ENCODE measurements at places on chromosomes 6 and 20. TPM values are rescaled to one million over a fixed set of nuclear protein-coding genes. Genes with fewer than 3 reads are reported as not detected.

ZBP1 gene
- total RNA-seq: 21.7 TPM

- DNase-seq: no peak
- H3K4me1 ChIP-seq: peaks cover 17% of the 10 kb centered on the region
- no peak overlapping the region for H3K27ac ChIP-seq
- peaks cover 25% of the 10 kb centered on the region for H3K36me3 ChIP-seq
- H3K27me3 ChIP-seq: no peaks in the 10 kb centered on the region
Observed at GRCh38 chr6:13303668-13304017, 24.7 kb downstream of the TBC1D7 start.

- no peaks in the 10 kb centered on the region for H3K4me1 ChIP-seq
- H3K4me3 ChIP-seq: no peak overlapping the region
- H3K36me3 ChIP-seq: no peaks in the 10 kb centered on the region
- no peaks in the 10 kb centered on the region for H3K27me3 ChIP-seq
Observed at GRCh38 chr6:31918069-31918720, 9.3 kb upstream of the C2 start.

- H3K4me3 ChIP-seq: no peak overlapping the region
- no peak overlapping the region for H3K27ac ChIP-seq
- no peaks in the 10 kb centered on the region for H3K4me1 ChIP-seq
- H3K36me3 ChIP-seq: no peaks in the 10 kb centered on the region
Observed at GRCh38 chr6:16222826-16223225, 15.6 kb upstream of the GMPR start.

DNA sequence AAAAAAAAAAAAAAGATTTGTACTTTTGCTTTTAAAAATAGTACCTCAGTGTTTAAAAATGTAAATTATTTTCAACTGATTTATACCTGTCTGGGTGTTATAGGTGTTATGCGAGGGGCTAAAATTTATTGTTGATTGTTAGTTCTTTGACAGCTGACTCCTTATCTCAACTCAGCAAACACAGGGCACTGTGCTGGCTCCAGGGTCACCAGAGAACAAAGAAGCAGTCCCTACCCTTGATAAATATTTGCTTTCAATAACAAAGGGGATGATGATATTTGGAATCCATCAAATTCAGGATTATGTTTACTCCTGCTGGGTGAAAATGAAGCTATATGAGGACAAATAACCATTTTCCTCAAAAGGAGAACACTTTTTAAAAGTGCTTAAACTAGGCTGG, 34.2 kb upstream of the KAT14 start:
- H3K4me1 ChIP-seq: no peaks in the 10 kb centered on the region
- H3K27me3 ChIP-seq: no peaks in the 10 kb centered on the region
- no peak for DNase-seq
- H3K36me3 ChIP-seq: no peaks in the 10 kb centered on the region
- no peak overlapping the region for H3K4me3 ChIP-seq

DNA sequence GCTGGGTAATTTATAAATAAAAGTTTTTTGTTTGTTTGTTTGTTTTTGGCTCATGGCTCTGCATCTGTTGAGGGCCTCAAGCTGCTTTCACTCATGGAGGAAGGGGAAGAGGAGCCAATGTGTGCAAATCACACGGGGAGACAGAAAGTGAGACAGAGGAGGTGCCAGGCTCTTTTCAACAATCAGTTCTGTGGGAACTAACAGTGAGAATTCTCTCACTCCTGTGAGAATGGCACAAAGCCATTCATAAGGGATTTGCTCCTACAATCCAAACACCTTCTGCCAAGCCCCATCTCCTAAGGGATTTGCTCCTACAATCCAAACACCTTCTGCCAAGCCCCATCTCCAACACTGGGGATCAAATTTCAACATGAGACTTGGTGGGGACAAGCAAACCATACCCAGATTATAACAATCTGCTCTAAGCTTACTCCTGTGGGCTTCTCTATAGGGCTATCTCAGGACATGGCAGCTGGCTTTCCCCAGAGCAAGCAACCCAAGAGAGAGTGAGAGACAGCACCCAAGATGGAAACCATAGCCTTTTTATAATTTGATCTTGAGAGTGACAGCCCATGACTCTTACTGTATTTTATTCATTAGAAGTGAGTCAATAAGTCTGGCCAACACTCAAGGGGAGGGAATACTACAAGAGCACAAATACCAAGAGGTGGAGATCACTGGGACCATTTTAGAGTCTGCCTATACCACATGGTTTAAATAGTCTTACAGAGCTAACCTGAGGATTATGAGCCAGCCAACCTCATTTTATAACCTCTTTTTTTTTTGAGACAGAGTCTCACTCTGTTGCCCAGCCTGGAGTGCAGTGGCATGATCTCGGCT, 22.8 kb upstream of the LRRC1 start:
- no peak overlapping the region for H3K4me3 ChIP-seq
- H3K27ac ChIP-seq: no peak overlapping the region
- no peak for DNase-seq
- no peaks in the 10 kb centered on the region for H3K36me3 ChIP-seq
- no peaks in the 10 kb centered on the region for H3K4me1 ChIP-seq

- H3K4me3 ChIP-seq: no peak overlapping the region
- no peaks in the 10 kb centered on the region for H3K4me1 ChIP-seq
- H3K36me3 ChIP-seq: no peaks in the 10 kb centered on the region
- no peak overlapping the region for H3K27ac ChIP-seq
- no peak for DNase-seq
Observed at GRCh38 chr20:15122613-15123012, 785.2 kb upstream of the FLRT3 start.
